CD4-positive, alpha-beta T cell treated with Interleukin-15 for 1 hour (primary cell): ENCODE measurements at places on chromosomes 11 and 22.

DNA sequence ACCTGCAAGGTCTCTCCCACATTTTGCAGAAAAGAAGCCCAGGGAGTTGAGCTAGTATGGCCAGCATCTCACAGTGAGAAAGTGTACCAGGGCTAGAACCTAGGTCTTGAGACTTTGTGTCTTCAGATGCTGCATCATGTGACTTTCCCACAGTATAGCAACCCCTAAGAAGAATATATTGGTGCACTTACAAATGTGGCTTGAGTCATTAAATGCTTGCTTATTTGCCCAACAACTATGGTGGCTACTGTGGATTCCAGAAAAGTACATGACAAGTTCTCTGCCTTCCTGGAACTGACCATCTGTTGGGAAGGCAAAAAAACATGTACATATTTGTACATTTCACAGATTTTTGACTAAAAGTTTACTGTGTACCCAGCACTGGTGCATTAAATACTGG is 55.0 kb downstream of the POLD3 start:
- DNase-seq, result no peak

DNA sequence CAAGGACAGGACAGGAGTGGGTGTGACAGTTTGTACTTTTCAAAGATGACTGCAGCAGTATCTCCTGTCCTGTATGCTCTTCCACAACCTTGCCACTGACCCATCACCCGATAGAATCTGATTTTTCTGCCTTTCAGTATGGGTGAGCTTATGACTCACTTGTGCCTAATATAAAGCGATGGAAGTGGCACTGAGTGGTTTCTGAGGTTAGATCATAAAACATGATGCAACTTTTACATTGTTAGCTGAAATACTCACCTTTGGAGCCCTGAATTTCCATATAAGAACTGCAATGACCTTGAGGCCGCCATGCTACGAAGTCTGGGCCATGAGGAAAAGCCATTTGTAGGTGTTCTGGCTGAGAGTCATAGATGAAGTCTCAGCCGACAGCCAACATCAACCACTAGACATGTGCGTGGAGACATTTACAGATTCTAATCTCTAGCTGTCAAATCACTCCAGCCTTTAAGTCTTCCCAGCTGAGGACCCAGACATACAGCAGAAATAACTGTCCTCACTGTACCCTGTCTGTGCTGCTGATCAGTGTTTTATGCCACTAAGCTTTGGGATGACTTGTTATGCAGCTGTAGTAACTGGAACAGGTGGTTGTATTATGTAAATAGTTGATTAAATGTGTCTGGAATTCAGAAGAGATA is 105.9 kb upstream of the ARHGAP20 start:
- DNase-seq, result no peak

- DNase-seq, result no peak
These were observed 88.4 kb upstream of the BID start for GRCh38 chr22:17862646-17863181.

DNA sequence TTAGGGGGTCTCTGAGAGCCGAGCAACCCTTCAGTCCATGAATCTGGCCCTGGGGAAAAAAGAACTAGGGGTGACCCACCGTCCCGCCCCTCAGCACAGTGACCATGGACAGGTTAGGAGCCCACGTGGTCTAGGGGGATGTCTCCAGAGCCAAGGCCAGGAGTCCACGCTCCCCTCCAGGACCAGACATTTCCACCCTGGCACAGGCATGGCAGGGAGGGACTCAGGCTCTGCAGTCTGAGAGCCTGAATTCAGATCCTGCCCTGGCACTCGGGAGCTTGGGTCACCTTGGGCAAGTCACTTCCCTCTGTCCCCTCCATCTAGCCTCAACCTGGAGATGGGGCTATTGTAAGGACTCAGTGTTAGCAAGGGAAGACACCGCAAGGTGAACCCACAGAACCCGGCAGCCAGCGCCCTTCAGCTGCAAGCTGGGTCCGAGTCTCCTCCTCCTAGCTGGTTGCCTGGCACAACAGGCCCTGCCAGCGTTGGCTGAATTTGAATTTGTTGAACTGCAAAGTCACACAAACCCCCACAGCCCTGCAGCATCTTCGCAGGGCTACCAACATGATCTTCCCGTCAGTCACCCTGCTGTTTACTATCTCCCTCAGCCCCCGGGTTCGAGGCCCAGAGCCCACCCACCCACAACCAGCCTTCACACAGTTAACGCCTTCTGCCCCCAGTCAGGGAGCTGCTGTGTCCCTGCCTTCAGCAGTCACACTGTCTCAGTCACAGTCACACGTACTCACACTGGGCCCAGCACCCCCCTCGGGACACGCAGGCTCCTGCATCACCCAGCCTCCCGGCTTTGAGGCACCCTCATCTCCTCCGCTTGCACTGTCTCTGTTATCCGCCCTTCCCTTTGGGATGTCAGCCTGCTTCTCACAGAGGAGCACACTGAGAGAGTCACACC is 603 bp upstream of the PDGFB start:
- no peak for DNase-seq

- no peak for DNase-seq
These were observed 16.6 kb downstream of the RTN4RL2 start for GRCh38 chr11:57476757-57477506.

- no peak for DNase-seq
These were observed 7.5 kb upstream of the HTR3A start for GRCh38 chr11:113967361-113967760.

- DNase-seq, result no peak
These were observed 19.0 kb upstream of the LRRC32 start for GRCh38 chr11:76689313-76690260.

- DNase-seq, result no peak
These were observed 32.9 kb downstream of the KCNJ1 start for GRCh38 chr11:128834157-128834556.

DNA sequence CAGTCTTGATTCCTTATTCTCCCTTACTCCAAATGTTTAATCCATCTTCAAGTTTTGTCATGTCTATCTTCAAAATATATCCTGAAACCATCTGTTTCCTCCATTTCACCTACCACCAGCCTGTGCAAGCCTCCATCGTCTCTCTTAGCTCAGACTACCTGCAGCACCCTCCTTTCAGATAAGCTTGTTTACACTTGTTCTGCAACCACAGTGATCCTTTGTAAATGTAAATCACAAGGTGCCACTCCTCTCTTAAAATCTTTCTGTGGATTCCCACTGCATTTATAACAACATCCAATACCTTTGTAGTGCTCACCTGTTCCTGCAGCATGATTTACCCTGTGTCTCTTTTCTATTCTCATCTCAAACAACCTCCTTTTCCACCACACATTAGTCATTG is 31.8 kb upstream of the GPR83 start:
- no peak for DNase-seq

DNA sequence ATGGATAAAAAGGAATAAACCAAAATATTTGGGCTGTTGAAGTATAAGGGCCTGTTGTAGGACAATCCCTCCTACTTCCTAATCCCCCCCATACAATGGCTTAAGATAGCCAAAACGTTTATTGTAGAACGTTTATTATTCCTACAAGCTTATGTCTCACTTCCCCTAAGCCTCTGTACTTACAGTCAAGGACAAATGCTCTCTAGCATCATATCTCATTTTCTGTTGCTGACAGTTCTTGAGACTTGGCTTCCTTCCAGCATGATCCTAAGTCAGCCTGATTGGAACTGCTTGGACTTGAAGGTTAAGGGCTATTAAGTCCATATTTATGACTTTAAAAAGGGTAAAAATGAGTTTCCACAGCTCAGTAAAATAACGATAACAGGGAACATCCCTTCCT is 8.8 kb downstream of the MISFA start:
- no peak for DNase-seq

DNA sequence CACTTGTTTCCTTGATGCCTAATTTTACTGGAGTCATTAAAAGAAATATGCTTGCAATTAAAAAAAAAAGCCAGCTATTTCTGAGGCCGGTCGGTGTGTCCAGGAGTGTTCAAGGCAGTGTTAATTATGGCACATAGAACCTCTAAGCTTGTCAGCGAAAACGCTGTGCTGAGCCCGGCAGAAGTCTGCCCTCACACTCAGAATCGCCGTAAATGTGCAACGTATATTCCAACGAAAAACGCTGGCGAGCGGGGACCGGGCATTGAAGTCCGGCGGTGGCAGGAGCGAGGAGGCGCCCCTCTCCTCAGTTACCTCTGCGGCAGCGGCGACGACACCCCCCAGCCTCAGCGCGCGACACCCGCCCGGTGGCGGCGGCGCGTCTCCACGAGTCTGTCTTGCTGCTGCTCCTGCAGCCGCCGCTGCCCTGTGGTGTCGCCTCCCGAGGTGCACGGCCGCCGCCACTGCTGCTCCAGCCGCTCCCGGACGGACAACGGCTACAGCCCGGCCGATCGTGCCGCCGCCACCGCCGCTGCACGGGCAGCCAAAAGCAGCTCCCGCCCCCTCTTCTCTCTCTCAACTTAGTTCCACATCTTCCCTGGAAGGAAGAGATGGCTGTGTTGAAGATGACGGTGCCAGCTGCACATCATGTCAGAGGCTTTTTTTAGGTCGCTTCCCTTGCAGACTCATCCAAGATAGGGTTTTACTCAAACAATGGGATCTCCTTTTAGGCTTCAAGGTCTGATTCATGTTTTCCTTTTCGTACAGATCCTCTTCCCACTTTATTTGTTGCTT is 56.0 kb downstream of the JAM3 start:
- no peak for DNase-seq

DNA sequence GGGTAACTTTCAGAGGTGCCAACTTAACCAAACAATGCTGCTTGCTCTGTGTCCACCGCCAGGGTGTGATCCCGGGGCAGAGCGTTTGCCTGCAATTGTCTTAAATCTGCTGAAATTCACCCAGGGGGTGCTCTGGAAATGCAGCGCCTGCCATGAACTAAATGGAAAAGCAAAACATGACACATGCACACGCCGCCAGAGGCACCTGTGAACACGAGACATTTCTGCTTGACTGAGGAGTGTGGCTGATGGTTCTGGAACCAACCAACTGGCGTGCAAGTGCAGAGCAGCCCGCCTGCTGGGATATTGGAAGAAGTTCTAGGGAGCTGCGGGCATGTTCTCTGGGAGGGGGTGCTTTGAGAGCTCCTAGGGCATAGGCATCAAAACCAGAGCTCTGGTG is 30.4 kb downstream of the DSCAML1 start:
- no peak for DNase-seq

DNA sequence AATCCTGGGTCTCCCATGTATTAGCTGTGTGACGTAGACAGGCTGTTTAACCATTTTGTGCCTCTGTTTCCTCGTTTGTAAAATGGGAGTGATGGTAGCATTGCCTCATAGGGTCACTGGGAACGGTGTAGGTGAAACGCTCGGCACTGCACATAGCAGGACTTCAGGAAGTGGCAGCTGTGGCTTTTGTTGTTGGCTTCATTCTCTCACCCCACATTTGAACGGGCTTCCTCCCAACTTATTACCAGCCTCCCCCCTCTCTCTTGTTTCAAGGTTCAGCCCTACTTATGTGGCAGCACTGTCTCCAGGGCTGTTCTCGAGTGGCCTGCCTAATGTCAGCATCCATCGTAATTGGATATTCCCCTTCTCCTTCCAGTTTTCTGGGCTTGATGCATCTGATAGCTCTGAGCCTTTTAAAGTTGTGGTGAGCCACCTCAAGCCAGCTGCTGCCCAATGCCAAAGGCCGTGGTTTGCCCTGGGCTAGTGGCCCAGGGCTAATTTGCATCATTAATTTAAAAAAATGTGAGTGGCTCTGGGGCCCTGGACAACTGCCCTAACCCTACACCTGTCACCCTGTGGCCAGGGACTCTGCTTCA is 217.8 kb upstream of the TBCEL start:
- no peak for DNase-seq

- no peak for DNase-seq
These were observed 1621.6 kb upstream of the RAG2 start for GRCh38 chr11:38219636-38220035.

GRCh38 chr22:36755316-36755715 is 20.6 kb downstream of the IFT27 start:
- no peak for DNase-seq

DNA sequence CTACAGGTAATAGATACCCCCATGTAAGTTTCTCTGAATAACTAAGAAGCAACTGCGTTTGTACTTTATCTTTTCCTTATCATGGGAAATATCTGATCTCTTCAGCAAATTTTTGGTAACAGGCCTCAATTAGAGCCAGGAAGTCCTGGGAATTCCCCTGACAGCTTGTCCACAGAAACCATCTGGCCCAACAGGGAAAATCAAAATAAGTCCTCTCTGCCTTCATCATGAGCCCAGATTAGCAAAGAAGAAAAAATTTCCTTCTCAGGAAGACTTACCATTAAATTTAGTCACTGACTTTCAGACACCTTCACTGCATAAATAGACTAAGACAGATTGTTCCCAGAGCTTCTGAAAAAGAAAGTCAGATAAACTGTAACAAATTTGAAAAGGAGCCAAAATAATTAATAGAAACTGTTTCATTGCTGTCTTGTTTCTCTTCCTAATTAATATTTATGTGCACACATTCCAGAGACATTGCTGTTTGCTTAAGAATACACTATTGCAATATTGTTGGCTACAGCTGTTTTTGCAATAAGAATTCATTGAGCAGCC is 278.1 kb upstream of the FAT3 start:
- DNase-seq, result no peak

DNA sequence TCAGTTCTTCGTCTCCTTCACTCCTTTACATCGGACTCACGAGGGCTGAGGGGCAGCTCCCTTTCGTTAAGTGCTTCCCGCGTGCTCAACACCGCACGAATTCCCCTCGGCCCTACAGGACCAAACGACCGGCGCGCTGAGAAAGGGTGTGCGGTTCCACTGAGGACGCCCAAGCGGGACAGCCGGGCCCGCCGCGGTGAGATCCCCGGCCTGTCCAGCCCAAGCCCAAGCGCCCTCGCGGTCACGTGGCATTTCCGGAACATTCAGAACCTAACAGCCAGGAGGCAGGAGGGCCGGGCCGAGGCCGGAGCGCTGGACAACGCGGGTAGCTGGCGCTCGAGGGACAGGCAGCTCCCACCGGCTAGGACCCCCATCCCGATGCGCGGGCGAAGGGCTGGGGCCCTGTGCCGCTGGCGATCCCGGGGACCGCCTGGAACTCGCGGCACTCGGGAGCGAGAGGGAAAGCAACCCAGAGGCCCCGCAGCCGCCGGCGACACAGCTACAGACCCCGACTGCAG is 737 bp upstream of the STIP1 start:
- no peak for DNase-seq

DNA sequence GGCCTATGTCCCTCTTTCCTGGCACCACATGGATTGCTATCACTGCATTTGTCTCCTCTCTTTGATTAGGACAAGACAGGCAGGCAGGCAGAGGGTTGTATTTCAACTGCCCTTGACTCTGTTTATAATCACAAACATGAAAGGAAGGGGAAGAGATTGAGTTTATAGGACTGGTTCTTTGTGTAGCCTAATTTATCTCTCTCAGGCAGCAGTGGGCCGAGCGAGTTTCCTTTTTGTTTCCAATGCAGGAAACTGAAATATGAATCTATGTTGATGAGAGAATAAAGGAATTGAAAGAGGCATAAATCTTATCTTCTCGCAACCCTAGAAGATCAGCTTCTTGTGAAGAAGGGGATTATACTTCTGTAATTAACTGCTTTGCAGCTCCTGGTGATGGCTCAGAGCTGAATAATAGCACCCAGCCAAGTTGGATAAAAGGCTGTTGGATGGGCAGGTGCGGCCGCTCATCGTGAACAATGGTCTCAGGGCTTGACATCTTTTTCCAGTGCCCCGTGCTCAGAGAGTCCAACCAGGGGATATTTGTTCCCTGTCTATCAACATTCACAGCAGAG is 80.6 kb upstream of the SYT13 start:
- DNase-seq, result no peak
